SW480 (cell line): ENCODE measurements at places on chromosomes 12 and 14.

GRCh38 chr12:9717070-9717925 lies 15.6 kb downstream of the CLECL1 start:
- no peak for DNase-seq

GRCh38 chr12:125189015-125189414 lies 123.8 kb downstream of the AACS start:
- no peak for DNase-seq

DNA sequence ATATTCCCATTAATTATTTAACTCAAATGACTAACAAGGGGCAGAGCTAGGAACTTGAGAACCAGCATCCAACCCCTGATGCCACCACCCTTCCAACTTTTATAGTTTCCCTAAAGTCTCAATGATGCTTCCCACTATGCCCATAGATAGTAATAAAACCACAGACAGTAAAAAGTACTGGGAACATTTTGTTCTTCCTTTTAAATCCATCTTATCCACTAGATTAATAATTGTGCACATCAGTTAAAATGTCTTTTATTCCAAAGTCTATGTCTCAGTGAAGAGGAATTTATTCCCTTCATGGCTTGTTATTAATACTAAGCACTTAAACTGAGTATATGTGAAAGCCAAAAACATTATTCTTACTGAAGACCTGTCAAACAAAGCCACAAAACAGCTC lies 45.8 kb downstream of the SINHCAF start:
- no peak for DNase-seq

- peak; percentile 19 for DNase-seq
Observed at GRCh38 chr12:3644104-3644503, 108.8 kb downstream of the CRACR2A start.

DNA sequence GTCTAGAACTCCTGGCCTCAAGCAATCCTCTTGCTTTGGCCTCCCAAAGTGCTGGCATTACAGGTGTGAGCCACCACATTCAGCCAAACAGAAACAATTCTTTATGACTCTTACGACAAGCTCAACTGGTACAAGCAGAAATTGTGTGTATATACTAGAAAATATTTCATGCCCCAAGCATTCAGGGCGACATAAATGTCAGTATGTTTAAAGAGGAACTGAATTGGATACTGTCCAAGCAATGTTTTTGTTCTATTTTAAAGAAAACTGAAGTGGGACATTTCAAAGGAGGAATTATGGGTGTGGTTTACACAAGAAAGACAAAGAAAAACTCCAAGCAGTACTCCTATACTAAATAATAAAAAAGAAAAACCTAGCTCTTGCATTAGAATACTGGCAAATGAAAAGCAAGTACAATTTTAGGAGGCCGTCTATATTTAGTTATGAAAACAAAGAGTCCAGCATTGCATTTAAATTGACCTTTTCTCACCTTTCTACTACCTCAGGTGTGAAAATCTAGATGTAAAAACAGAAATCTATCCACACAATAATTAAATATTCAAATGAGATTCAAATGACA lies 48.9 kb downstream of the PPP1R12A start:
- DNase-seq = no peak

GRCh38 chr12:121373755-121374154 lies 21.5 kb upstream of the ANAPC5 start:
- DNase-seq = no peak

DNA sequence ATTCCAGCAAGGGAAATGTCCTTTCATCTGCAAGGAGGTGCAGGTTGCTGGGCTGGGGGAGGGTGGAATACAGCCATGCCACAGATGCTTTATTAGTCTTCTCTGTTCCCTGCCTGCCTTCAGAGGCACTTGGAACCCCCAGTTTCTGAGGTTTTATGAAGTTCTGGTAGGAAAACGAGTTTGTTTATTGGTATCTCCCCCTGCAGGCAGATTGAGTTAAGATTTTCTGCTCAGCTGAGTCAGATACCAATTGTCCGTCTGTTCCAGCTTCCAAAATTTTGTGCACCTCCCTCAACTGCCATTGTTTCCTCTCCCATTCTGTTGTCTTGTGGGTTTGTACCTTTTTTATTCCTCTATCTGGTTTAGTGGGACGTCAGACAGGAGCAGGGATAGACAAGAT lies 155.6 kb downstream of the ETV6 start:
- no peak for DNase-seq

GRCh38 chr14:59328454-59328853 lies 136.7 kb downstream of the GPR135 start:
- no peak for DNase-seq

- DNase-seq = no peak
Observed at GRCh38 chr14:103089386-103090335, 4.9 kb upstream of the EXOC3L4 start.

DNA sequence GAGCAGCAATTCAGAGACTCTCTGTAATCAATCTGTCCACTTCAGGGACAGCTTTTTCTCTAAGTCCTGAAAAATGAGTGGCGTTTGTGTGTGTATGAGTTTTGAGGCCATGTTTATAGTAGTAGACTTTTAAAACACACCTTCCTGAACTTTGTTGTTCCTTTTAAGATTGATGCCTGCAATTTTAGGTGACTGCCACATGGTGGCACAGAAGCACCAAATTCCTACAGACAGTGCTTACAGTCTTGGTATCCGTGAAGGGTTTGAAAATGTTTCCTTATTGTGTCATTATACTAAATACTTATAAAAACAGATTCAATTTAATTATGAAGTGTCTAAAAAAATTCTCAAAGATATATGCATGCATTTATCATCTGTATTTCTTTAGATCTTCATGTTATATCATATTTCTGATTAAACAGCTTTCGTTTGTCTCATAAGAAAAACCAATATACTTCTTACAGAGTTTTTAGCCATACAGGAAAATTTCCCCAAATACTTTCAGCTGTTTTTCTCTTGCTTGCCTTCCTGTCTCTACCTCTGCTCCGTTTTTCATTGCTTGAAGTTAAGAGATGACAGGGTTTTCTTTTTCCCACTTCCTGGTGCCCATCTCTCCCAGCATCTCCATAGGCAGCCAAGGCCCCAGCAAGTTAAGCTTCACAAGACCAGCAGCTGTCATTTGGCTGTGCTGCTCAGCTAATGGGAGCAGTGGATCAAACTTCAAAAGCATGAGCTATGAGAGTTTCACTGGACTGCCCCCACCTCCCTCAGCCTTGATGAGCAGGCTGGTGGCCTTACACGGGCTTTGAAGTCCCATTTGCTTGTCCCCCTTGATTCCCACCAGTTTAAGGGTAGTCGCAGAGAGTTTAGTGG lies 259.6 kb downstream of the AKAP6 start:
- DNase-seq = peak; percentile 2

DNA sequence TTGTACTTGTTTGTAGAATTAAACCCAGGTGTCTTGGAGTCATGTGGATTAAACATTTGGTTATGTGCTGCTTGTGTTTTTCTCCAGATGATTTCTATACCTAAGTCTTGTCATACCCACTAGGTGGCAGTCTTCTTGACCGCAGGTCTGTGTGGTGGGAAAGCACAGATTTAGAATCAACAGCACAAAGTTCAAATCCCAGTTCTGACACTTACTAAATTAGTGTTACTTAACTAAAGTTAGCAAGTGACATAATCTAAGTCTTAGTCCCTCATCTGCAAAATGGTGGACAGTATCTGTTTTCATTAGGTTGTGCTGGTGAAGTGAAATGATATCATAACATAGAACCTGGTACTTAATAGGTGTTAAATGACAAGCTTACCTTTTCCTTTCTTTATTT lies 151.0 kb upstream of the ARHGAP5 start:
- peak; percentile 50 for DNase-seq

DNA sequence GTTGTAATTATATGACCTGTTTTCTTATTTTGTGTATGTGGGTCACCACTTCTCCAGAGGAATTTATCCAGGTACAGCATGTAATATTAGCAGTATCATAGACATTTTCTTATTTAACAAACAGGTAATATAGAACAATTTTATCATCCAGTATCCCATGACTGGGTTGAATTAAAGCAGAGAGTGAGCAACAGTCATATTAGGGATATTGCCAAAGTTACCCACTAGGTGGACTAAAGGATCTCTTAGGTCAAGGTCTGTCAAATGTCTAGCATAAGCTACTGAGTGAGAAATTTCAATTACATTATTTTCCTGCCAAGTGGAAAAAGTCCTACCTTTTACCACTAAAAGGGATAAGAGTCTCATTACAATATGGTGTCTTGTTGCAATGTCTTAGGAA lies 62.1 kb upstream of the TRIM9 start:
- DNase-seq = peak; percentile 34

- no peak for DNase-seq
Observed at GRCh38 chr14:55624913-55625312, 44.9 kb downstream of the KTN1 start.

GRCh38 chr12:64757771-64758170 lies 1.4 kb downstream of the GNS start:
- no peak for DNase-seq
